ENCODE measurements at places on chromosomes 16 and 17.

DNA sequence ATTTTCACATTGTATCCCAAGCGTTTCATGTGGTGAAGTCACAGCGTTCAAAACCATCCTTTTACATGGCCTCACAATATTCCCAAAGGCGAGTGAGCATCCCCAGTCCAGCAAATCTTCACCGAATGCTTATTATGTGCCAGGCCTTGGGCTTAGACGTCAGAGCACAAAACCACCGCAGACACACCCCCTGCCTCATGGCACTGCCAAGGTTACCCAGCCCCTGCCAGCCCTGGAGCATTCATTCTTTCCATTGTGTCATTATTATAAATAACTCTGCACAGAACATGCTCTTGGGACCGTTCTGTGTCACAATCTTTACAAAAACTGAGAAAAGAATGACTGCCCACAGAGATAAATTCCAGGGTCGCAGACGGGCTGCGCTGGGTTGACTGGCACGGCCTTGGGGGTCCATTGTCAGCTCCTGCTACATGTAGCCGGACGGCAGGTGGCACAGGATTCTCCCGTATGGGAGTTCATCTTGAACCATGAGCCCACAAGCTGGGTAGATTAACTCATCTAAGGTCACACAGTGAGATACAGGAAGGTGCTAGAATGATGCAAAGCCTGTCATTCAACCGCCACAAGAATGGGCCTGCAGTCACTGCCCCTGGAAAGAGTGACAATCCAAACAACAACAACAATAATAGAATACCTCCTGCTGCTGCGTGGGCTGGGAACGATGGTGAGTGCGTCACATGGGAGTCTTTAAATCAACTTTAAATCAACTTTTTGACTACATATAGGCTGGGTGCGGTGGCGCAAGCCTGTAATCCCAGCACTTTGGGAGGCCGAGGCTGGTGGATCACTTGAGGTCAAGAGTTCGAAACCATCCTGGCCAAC, 4.5 kb upstream of the NECAB2 start:
- peak; percentile 39 for DNase-seq

- peak; percentile 99 for DNase-seq
These were observed at the start of gene GALK1 for GRCh38 chr17:75764711-75765421. GALK1 (minus strand) TSS chr17:75765192; CDS start chr17:75765136, 56 bp downstream.

- no peak for DNase-seq
These were observed 147.1 kb downstream of the SSH2 start for GRCh38 chr17:29782917-29783316.

DNA sequence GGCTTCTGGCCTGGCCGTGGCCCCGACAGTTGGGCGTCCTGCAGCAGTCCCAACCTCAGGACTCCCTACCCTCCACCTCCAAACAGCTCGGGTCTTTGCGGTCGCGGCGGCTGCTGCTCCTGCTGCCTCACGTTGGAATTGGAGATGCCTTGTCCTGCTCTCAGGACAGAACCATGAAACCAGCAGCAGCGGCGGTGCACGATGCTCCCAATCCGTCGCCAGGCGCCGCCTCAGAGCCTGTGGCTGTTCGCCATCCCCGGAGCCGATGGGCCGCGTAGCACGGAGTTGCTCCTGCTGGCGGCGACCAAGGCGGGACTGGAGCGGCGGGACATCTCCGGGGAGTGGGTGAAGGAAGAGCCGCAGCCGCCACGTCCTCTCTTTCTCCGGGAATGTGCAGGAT, 1965.9 kb downstream of the TP53TG3F start:
- no peak for DNase-seq

- no peak for DNase-seq
These were observed 389.0 kb upstream of the CDH11 start for GRCh38 chr16:65510850-65511249.

DNA sequence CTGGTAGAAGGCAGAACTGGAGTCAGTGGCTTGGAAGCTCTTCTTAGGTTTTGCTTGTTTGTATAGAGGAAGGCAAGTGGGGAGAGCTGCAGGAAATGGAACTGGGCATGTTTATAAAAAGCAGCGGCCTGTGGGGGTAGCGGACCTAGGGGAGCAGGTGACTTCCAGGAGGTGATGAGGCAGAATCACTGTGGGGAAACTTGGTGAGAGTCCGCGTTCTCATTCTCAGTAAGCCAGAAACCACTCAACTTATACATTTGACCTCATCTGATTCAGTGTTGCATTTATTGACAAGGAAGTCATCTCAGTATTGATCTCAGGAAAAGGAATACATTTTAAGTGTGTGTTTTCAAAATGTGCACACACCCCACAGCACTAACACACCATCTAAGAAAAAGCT, 299.8 kb downstream of the CNTNAP4 start:
- no peak for DNase-seq

DNA sequence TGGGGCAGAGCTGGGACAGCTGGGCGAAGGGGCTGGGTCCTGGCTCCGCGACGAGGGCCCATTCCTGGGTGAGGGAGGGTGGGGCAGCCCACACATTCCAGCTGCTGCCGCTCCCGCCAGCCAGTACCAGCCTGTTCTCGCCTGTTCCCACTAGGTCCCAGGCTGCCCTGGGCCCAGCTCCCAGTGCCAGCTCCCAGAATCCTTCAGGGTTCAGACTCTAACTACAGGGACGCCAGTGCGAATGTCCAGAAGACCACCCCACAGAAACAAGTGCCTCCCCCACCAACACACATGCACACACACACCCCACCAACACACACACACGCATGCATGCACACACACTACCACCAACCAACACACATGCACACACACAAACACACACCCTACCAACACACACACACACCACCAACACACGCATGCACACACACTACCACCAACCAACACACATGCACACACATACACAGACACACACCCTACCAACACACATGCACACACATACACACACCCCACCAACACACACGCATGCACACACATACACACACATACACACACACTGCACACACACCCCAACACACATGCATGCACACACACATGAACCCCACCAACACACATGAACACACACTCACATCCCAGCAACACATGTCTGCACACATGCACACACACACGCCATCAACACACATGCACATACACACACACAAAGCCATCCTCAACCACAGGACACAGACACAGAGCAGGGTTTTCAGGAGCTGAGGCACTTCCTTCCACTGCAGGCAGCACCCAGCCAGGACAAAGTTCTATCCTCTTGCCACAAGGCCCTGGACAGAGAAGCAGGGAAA, 27.5 kb upstream of the KRT17 start:
- no peak for DNase-seq
